Inflammatory macrophage treated with lipopolysaccharide for 4 hours (primary cell): ENCODE measurements at places on chromosomes 3 and 15.

GRCh38 chr15:101149864-101150722 lies 101.8 kb downstream of the CHSY1 start:
- DNase-seq = no peak

DNA sequence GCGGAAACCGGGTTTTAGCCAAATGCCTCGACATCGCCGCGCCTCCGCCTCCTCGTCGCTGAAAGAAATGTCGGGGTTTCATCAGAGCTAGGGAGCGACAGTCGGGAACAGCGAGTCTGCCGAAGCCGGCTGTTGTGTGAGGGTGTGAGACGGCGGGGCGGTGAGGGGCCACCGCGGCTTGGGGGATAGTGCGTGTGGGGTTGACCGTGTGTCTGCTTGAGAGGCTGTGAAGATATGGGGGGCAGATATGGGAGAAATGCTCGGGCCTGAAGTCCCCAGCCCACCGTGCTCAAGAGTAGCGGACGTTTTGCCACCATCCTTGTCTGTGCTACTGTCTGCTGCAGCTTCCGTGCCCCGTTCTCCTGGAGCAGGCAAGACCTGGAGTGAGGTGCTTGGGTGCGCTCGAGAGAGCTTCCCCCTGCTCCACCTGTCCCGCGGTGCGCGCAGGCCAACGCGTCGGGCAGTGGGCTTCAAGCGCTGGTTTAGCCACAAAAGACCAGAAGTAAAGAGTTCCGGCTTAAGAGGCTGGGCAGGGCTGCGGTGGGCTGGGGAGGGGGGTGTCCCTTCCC lies 716 bp upstream of the ISLR2 start:
- no peak for DNase-seq

- no peak for DNase-seq
Measured at GRCh38 chr15:80266113-80266512, 14.1 kb upstream of the CTXND1 start.

GRCh38 chr3:67357610-67358458 lies 296.6 kb downstream of the SUCLG2 start:
- DNase-seq = peak; percentile 12

DNA sequence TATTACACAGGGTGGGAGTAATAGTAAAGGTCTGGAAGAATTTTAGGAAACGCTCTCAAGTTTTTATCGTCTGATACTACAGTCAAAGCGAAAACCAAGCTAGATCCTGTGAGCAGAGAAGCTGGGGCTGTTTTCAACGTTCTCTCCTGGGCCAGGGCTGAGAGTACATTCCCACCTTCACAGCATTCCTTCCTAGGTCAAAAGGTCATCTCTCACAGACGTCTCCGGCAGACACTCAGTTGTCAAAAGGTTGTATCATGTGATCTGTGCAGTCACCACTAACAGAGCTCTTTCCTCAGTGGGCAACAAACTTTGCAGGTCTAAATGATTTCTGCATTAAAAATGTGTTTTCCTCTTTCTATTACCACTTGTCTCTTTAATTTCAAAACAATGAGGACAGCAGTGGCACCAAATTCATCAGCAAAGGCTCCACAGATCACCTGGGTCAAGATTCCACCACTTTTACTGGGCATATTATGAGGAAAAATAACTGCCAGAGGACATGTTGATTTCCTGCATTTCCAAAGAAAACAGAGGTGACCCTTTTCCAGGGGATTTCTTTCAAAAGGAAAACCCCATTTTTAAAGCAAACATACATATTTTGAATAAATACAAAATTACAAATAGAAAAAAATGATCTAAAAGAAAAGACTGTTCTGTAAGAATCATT lies 41.9 kb downstream of the MEIS2 start:
- no peak for DNase-seq
